D721Med (cell line): ENCODE measurements at places on chromosomes 2 and 18.

DNA sequence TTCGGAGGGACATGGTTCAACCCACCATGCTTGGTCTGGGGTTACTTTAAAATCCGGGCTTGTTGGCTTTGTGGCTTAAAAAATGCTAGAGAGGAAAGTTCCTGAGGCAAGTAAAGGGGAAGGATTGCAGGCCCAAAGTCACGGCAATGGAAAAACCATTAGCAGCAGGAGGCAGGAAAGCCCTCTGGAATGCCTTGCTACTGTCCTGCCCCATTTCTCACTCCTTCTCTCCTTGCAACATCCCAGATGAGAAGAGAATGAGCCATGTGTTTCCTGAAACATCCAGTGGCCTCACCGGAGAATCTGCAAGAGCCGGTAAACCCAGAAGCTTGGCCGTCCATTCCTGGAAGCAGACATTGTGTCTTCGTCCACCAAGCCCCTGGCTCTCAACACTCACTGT is 97.4 kb upstream of the LCLAT1 start:
- DNase-seq: no peak

DNA sequence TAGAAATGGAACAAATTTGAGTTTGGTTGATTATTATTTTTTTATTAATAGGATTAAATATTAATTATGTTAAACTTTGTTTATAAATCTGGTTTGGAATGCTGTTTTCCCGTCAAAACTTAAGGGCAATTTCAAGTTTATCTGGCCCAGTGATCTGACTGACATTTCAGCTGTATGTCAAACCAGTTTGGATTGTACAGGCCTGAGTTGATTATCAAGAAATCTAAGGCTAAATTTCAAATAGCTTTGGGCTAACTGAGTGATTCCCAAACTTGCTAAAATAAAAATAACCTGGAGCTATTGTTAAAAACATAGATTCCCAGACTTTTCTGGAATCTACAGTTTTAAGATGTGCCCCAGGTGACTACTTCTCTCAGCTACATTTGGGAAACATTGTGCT is 65.9 kb upstream of the SPOPL start:
- DNase-seq: no peak

- no peak for DNase-seq
Measured at GRCh38 chr2:228839421-228839876, 431.6 kb downstream of the PID1 start.

- DNase-seq: no peak
Measured at GRCh38 chr2:158600155-158600802, 143.5 kb downstream of the PKP4 start.

DNA sequence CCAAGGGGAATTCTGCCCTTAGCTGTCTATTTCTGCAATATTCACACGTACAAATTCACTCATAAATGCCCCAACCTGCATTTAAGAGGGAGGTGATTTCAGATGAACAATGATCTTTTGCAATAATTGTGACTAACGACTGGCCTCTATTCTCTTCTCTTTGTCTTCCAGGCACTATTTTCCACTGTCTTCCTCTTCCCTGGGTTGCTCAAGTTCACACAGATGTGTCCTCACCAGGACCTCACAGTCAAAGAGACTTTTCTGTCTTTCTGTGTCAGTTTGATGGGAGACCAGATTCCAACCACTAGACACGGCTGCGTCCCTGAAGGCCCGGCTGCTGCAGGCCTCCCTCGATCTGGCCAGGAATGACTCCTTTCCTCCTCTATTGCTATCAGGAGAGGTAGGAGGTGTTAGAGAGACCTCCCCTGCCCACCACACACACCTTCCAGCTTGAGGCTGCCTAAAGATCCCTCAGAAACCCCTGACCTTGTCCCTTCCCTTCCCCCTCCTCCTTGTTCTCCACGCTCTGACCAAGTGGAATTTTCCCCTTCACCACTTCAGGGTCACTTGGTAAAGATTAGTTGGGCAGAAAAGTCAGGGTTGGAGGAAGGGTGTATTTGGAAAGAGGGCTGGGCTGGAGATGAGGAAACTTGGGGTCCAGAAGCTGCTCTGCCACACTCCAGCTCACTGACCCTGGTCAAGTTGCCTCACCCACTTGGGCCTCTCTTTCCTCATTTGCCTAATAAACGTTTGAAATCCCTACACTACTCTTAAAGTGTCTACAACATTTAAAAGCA is 109.2 kb upstream of the COPS8 start:
- no peak for DNase-seq

- DNase-seq: no peak
Measured at GRCh38 chr2:138180692-138181386, 216.6 kb downstream of the HNMT start.

- no peak for DNase-seq
Measured at GRCh38 chr2:67825476-67825875, 237.3 kb downstream of the C1D start.

- no peak for DNase-seq
Measured at GRCh38 chr2:134952608-134953007, 34.0 kb downstream of the CCNT2 start.

DNA sequence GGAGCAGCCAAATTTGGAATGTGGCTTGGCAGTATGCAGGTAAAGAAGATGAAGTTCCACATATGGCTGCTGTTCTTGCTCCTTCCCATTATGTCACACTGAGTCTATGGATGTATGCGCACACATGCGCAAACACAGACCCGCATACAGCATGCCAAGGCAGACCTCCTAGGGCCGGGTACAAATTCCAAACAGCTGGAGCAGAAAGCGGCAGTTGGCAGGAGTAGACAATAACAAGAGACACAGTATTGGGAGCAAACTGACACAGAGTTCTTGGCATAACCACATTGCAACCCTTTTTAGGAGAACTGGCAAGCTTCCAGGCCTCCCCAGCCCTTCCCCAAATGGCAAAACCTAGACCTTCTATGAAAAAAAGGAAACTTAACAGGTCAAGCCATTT is 268.9 kb downstream of the SP3 start:
- no peak for DNase-seq

- DNase-seq: no peak
Measured at GRCh38 chr2:188922191-188922590, 52.0 kb upstream of the COL3A1 start.

DNA sequence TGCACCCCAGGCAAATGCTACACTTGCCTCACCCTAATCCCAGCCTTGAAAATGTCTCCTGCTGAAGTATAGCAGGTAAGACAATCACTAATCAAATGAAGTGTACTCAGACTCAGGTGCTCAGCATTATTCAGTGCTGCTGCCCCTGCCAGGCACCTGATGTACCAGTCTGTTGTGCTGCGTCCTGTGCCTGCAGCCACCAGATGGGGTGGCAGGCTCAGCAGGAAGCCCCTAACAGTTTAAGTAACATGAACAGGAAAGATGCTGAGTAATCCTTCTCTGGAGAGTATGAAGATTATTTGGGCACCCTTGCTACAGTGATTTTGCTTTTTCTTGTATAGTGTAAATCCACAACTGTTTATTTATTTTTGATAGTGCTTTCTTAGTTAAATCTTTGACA is 69.1 kb downstream of the TACR1 start:
- no peak for DNase-seq

DNA sequence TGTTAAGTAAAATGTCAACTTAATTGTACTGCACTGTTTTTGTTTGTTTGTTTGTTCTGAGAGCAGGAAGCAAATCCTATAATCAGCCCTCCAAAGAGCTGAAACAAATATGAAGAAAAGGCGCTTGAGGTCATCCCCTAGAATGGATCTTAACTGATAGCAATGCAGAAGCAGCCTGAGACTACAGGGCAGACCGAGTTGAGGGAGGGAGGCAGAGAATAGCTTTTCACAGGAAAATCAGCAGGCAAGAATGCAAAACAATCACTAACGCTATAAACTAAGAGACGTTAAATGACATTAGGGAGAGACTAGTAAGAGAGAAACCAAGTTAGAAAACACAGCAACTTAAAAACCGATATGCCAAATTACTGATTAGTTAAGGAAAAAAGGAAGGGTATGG is 37.2 kb downstream of the GALNT1 start:
- DNase-seq: no peak

DNA sequence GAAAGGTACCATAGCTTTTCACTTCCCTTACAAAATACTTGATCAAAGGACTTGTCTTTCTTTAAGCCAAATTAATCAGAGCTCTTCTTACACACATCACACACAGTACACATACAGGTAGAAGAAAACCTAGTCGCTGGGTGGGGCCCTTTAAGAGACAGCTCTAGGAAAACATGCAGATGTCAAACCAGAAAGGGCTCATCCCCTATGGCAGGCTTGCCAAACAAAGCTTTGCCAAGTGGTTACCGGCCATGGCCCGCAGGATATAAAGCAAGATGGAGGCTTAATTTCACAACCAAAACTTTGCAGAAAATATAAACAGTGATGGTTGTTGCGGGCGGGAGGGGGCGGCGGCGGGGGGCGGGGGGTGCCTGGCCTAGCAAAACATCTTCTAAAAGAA is 2156.0 kb upstream of the PIK3C3 start:
- DNase-seq: no peak

DNA sequence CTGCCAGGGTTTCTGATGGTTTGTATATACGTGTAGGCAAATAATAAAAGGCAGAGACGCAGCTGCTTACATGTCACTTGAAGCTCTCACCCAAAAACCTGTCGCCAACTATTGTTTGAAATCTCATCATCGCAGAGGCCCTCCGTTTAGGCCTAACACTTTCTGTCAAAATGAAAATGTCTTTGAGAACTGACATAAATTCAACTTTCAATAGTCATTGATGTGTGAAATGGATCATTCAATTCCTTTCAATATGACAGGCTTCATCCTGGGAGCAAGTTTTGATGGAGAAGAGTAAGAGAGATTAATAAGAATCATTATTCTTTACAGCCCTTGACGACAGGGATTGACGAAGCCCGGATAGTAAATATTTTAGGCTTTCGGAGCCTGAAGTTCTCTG is 2.7 kb downstream of the ACTG2 start:
- no peak for DNase-seq

GRCh38 chr2:113799375-113799774 is 42.9 kb upstream of the SLC35F5 start:
- no peak for DNase-seq

DNA sequence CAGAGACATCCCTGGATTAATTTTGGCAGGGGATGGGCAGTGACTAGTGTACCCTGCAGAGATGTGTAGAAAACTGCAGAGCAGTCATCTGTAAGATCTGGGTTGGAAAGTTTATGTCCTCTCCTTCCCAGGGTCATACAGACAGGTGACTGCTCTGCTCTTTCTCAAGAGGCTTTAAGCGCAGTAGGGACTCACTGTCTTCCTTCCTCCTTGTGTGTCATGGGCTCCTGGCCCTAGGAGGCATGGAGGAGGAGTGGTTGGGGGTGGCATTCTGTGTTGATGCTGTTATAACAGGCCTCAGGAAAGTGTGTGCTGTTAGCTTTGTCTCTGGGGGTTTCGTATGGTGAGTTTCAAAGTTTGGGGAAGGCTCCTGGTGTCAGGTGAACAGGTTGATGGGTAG is 130.5 kb upstream of the MGAT5 start:
- DNase-seq: no peak

- DNase-seq: no peak
Measured at GRCh38 chr2:28656937-28657615, 94.6 kb upstream of the PPP1CB start.

DNA sequence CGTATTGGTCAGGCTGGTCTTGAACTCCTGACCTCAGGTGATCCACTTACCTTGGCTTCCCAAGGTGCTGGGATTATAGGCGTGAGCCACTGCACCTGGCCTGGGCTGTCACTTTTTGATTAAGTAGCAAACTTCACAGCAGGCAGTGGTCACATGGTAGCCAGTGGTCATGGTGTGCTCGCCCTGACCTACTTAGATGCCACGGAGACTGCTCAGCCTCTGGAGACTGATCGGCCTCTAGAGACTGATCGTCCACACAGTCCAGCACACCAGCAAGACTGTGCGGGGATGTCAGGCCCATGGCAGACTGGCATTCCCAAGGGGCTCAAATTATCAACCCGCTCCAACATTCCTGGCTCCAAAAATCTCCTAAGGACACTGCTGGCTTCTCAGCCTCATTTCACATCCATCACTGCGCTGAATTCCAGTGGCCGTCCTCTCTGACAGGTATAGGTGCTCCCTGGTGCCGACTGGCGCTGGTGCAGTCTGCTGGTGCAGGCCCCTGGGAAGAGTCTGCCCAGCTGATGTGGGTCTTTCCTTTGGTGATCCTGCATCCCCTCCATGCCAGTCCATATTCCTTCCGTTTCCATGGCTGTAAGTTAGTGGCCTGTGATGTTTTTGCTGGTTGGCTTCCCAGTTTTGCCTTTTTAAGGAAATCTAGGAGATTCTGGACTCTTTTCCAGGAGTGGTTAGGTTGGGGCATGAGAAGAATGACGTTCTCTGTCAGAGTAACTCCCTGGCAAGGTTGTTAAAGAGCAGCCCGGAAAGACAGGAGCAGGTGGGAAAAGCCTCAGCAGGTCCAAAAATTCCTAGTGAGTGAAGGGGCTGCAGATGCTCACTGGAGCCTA is 374.5 kb upstream of the HS6ST1 start:
- DNase-seq: no peak

DNA sequence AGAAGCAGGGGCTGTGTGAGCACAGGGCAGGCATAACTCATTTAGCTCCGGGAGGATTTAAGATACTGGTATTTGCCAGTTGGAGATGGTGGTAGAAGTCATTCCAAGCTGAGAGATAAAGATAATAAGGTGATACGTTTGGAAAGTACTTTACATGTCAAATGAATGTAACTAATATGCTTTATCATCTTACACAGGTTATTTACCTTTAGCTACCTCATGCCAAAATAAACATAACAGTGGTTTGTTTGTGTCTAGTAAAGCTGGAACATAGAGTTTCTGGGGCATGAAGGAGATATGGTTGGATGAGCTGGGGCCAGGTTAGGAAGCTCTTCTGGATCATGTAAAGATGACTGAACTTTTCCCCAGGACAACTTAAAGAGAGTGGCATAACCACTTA is 126.9 kb upstream of the PIK3C3 start:
- no peak for DNase-seq

DNA sequence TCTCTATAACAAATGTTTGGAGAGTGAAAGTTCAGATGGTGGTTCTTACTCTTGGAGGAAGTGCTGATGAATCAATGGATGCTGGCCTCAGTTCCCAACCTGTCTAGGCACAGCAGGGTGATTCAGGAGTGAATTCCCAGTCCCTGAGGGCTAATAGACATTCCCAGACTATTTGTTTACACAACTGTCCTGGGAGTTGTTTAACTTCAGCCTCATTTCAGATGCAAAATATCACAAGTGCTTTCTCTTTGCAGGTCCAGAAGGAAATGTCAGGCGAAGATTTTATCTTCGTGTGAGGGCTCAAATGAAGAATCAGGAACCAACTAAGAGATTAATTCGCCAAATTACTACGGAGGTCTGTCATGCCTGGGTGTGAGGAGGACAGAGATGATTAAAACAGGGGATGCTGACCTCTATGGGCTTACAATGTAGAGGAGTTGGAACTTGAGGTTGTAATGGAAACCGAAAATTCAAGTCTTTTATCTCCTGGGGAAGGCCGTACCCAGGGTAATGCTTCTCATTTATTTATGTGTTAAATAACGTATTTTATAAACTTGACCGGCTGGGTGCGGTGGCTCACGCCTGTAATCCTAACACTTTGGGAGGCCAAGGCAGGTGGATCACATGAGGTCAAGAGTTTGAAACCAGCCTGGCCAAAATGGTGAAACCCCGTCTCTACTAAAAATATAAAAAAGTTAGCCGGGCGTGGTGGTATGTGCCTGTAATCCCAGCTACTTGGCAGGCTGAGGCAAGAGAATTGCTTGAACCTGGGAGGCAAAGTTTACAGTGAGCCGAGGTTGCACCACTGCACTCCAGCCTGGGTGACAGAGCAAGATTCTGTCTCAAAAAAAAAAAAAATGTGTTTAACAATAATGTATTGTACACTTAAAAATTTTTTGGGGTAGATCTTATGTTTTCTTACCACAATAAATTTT is 38.7 kb upstream of the SLC1A4 start:
- no peak for DNase-seq
